ENCODE measurements at places on chromosomes 12 and 14.
A peak's percentile ranks its signal among the peaks of the same experiment; 100 is the strongest.

DNA sequence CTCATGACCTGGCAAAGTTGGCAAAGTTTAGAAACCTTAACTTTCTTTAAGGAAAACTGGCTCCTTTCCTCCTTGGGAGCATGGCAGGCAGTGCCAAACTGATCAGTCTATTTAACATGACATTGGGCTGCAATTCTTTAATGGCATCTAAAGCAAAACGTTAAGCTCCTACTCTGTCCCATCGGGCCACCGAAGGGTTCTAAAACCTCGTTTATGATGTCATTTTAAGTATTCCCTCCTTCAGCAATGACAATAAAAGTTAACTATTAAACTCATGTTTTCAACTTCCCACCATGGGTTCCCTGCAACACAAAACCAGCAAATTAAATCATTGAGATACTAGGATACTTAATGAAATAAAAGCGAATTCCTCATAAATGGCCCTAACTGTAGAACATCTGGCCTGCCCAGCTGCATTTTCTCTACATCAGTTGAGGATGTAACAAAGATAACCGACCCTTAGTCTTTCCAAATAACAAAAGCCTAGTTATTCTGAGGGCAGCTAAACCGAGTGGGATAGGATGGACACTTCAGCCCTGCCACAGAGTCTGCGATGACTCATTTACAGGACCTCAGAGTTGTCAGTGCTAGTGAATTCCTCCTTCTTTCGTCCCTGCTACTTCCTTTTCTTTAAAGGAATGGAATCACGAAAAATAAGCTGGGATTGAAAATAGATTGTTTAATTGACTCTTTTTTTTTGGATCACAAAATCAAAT, 34.5 kb upstream of the RIC8B start:
- peak; percentile 31 for DNase-seq

GRCh38 chr12:53227836-53228235, 4.2 kb downstream of the RARG start:
- no peak for DNase-seq

DNA sequence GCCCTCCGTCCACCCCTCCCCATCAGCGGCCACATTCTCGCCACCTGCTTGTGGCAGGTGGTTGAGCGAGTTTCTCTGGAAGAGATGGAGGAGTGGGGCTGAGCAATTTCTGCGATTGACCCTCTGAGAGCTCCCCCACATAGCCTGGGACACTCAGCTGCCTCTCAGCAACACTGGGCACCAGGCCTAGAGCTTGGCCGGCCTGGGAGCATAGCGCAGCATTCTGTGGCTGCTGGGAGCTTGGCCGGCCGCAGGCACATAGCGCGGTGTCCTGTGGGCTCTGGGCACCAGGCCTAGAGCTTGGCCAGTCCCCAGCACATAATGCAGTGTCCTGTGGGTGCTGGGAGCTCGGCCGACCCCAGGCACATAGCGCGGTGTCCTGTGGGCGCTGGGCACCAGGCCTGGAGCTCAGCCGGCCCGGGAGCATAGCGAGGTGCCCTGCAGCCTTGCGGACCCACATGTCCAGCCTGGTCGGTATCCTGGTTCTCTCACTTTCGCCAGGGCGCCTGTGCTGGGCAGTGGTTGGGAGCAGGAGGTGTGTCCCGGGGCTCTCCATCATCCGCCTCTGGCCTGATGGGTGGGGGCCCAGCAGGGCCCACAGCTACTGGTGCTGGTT, 43.8 kb downstream of the LRCOL1 start:
- DNase-seq, result no peak

DNA sequence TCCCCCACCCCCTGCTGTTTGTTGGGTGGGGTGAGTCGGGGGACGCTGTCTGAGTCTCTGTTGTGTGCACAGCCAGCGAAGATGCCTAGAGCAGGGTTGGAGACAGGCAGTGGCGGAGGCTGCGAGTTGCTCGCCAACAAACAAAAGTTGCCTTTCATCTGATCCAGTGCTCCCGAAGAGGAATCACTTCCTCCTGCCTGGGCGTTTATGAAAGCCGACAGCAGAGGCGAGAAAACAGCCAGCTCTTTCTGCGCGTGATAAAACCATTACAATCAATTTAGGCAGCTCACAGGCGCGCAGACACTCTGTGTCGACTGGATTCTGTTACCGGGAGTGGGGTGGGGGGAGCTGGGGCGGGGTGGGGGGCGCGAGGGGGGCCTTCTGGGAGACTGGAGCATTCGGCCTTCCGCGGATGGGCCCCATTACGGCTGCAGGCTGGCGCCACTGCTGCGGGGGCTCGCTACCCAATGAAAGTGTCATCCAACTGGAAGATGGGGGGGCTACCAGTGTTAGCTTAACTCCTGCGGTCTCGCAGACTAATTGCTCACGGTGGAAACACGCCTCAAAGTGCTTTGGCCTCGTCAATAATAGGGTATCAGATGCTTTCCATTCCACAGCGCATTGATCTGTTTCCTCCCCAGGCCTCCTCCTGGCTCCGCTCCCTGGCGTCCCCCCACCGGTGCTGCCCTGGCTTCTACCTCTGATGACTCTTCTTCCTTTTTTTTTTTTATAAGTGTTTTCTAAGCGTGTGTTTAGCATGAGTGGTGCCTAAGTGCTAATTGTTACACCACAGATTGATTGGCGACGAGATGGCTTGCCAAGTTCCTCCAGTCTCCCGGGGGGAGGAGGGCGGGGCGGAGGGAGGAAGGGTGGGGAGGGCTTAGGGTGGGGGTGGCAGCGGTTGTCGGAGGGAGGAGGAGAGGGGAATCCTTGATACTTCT, 678.4 kb downstream of the MED13L start:
- peak; percentile 18 for DNase-seq

DNA sequence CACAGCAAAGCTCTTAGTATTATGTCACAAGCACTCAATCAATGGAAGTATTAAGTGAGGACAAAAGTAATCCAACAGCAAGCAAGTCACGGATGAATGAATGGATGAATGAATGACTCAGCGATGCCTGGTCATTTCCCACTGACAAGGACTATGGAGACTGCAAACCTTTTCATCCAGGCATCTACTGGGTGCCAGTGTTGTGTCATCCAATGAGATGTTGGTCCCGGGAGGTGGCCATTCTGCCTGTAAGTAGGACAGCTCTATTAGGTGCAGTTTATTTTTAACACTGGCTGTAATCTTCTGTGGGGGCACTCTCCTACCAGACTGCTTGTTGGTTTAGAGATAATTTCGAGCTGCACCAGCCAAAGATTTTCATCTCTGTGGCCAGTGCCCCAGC, 39.4 kb downstream of the STAB2 start:
- no peak for DNase-seq

DNA sequence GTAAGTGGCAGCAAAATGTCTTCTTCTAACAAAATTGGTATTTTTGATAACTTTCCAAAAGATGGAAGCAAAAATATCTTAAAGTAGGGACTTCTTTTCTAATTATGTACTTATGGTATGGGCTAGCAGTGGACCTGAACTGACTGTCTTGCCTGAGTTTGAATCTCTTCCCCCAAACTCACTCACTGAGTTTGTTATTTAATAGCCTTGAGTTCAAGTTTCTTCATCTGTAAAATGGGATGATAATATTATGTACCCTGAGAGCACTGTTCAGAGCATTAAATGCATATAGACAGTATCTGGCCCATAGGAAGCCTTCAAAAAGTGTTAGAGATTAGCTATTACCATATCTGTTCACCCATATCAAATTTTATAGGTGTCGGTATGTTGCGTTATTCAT, 210.4 kb upstream of the NUDT4 start:
- no peak for DNase-seq

GRCh38 chr12:66905201-66905600, 226.3 kb upstream of the GRIP1 start:
- DNase-seq, result no peak

- DNase-seq, result no peak
These were observed 94.5 kb downstream of the LRRIQ1 start for GRCh38 chr12:85130646-85131045.

GRCh38 chr12:6539707-6540134, 5.4 kb downstream of the GAPDH start:
- no peak for DNase-seq

DNA sequence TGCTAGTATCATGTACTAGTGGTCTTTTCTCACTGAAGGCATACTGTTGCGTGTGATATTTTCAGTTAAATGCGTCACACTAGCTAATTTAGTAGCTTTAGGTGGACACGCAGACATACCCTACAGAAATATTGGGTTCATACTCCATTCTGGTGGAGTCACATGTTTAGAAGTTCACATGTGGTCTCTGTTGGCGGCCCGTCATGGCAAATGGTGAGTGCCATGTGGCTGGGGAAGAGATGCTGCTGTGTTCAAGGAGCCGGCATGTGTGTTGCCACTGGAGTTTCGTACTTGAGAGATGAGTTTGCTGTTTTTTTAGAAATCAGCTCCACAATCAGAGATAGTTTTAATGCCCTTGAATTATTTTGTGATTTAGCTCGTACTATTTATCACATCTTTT, 454.6 kb downstream of the PCNX1 start:
- DNase-seq, result no peak

DNA sequence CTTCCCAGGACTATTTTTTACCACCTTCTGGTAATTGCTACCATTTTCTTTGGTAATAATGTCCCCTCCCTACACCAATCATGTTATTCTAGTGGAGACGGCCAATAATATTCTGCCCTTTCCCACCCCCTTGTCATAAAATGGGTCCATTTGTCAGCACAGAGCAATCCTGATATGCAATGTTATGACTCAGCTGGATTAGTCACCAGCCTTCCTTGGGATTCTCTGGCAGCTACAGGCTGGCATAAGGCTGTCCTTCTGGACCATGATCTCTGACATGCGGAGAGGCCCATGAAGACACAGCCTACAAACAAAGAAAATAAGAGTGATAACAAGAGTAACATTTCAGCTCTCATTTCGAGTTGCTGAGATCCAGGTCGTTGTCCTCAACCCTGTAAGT, 222.0 kb upstream of the CPNE8 start:
- DNase-seq, result no peak

DNA sequence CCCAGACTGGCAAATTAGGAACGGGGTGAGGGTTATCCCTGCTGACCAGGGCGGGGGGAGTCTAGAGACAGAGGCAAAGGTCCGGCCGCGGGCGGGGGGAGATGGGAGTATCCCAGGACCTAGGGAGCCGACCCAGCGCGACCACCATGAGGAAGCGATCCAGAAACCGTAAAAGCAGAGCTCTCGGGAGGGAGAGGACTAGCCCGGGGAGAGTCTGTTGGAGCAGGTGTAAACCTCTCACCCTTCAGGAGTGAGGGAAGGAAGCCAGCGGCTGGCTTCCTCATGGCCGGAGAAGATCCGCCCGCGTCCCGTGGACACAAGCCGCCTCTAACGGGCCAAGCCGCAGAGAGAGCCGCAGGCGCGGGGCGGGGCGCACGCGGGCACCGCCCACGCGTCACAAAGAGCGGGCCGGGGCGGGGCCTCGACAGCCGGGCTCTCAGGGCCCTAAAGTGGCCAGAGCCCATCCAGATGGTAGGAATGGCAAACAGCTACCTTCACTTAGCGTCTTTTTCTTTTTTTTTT, at the start of gene ACRBP:
ACRBP (minus strand) TSS at position 350 of the 522 bp plus-strand sequence; CDS start at position 284, 66 bp downstream.
- DNase-seq, result peak; percentile 69

DNA sequence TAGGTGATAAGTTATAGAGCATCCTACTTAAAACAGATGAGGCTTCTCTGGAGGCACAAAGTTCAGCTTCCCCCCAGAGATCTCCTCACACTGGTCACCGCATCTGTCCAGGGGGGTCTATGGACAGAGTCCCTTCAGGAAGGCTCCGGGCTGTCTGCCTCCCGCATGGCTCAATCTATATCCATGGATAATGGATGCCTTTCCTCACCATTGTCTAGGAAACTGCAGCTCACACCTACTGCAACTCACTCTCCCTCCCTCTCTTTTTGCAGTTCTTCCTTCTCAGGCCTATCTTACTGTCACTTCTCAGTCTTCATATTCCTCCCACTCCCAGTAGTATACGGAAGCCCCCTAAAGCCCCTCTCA, 100.6 kb upstream of the BCL2L14 start:
- DNase-seq, result no peak

DNA sequence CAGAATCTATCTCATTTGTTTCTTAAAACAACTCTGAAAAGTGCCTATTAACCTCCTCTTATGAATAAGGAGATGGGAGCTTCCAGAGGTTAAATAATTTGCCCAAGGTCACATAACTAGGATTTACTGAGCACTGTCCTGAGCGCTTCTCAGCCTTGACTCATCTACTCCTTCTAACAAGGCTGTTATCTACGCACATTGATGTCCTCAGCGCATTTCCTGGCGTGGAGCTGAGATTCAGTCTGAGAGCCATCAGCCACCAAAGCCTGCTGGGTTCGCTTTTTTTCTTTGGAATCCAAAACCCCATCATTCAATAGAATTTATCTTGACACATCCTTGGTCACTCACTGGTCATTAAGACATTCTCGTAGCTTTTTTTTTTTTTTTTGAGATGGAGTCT, 29.3 kb downstream of the AK7 start:
- no peak for DNase-seq

- DNase-seq, result no peak
These were observed 7.9 kb upstream of the HOXC13 start for GRCh38 chr12:53930591-53931255.

- peak; percentile 64 for DNase-seq
These were observed 17.0 kb upstream of the WNT5B start for GRCh38 chr12:1611803-1612572.

DNA sequence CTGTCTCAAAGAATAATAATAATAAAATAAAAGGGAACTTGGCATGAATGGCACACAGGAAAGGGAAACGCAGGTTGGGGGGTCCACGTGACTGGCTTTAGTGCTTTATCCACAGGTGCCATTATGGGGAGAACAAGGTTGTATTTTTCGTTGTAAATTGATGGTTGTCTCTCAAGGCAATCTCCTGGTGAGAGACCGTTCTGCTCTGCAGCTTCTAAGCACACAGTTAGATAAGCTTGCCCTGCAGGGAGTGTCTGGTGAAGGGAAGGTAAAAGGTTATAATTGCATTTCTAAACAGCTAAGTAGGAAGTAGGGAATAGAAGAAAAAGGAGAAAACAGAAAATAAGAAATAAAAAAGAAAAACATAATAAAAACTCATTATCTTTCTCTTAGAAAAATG, 69.1 kb upstream of the CPSF6 start:
- DNase-seq, result no peak

DNA sequence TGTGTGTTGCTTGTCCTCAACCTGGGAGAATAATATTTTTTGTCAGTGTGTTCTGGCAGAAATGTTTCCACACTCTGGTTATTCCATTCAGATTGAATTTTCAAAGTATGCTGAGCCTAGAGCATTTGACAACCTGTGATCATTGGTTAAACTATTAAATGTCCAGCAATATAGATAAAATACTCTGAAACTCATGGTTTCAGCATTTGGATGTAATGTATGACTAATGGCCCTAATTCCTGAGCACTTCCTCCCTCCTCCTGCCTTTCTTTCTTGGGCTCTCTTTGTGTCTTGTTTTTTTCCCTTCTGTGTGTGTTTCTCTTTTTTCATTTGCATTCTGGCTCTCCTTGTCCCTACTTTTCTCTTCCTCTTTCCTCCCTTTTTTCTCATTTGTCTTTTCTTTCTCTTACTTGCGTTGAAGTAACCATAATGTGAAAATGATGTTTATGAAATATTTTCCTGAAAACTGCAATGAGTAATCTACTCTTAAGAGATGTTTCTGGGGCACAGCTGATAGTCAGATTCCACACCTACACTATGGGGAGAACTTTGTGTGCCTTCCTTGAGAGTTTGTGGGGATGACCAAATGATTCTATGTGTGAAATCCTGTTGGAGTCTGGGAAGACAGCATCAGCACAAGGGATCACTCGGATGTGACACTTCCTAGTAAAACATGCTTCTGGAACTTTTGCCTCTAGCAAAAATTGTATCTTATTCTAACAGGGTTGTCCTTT, 74.6 kb downstream of the FRMD6 start:
- DNase-seq, result peak; percentile 24

- no peak for DNase-seq
These were observed 46.2 kb downstream of the SLC38A1 start for GRCh38 chr12:46222636-46223035.

- peak; percentile 50 for DNase-seq
These were observed 54.9 kb upstream of the OVCH1 start for GRCh38 chr12:29552324-29552927.

GRCh38 chr12:114834621-114835020, 150.6 kb upstream of the TBX3 start:
- DNase-seq, result peak; percentile 54

Data from AG08396 (cell line).